ENCODE measurements at places on chromosomes 2 and 18. TPM values are rescaled to one million over a fixed set of nuclear protein-coding genes. Genes with fewer than 3 reads are reported as not detected.

CCDC141 gene
- total RNA-seq = 3.9 TPM

ZBTB7C gene
- 24.6 TPM for total RNA-seq

- no peak for DNase-seq
- no peaks in the 10 kb centered on the region for H3K36me3 ChIP-seq
- H3K4me3 ChIP-seq = no peak overlapping the region
- no peaks in the 10 kb centered on the region for H3K27me3 ChIP-seq
- no peaks in the 10 kb centered on the region for H3K4me1 ChIP-seq
These were observed 115.8 kb upstream of the SETBP1 start for GRCh38 chr18:44564922-44565321.

GRCh38 chr2:23719716-23720115 lies 207.2 kb downstream of the ATAD2B start:
- DNase-seq = no peak
- no peaks in the 10 kb centered on the region for H3K27me3 ChIP-seq

GNLY gene
- 0.98 TPM for total RNA-seq

MYO3B gene
- total RNA-seq = not detected

Measured in tibial nerve (tissue), 4 donors.